Nucleus accumbens (tissue), 56 donors: ENCODE measurements at places on chromosomes 5 and 9.

- no peak for DNase-seq
Measured at GRCh38 chr5:56693220-56693579, 122.1 kb upstream of the MAP3K1 start.

DNA sequence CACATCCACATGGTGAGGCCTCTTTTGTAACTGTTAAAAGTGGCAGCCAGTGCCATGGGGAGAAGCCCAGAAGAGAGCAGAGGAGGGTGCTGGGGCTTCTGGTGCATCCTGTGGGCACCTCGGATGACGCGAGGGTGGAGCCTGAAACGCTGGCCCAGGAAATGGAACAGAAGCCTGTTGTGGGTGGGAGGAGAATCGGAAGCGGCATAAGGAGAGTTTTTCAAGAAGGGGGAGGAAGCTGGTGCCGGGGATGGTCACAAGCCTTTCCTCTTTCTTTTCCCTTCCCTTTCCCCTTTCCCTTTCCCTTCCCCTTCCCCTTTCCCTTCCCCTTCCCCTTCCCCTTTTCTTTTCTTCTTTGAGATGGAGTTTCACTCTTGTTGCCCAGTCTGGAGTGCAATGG is 12.9 kb downstream of the ANKRD33B start:
- DNase-seq: no peak

- no peak for DNase-seq
Measured at GRCh38 chr9:114386886-114387679, 699 bp downstream of the AKNA start.

GRCh38 chr9:109063760-109064159 is 50.5 kb upstream of the CTNNAL1 start:
- no peak for DNase-seq

DNA sequence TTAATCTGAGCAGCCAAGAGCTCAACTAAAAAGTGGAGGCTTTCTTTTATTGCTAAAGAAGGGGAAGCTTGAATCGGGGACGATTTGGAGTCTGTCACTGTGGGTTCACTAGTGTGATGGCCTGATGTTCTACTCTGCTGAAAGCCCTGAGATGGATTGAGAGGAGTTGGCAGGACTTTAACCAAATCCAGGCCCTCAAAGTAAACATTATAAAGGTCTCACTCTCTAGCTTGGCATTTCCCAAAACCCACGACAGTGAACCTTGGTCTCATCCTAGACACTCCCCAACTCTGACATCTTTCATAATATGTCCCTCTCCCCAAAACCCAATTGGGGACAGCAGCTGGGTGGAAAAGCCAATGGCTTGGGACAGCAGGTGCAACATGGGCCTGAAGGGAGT is 32.7 kb downstream of the TMOD1 start:
- DNase-seq: no peak

DNA sequence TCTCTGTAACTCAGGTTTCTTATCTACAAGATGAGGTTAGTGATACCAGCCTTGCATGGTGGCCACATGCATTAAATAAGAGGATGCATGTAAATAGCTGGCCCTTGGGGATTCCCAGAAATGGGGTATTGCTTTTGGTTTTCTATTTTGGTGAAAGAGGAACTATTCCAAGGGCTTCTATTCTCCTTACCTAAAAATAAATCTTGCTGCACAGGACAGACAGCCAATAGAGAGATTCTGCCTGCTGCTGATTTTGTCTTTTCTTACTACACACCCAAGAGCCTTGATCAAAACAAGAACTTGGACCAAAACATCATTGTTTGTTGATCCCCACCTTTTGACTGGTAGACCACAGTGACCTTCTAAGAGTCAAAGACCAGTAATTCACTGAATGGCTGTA is 161.8 kb downstream of the PJA2 start:
- DNase-seq: no peak

GRCh38 chr9:74775396-74775795 is 112.3 kb downstream of the TRPM6 start:
- DNase-seq: no peak

GRCh38 chr5:79183011-79183410 is 52.9 kb upstream of the JMY start:
- no peak for DNase-seq

- no peak for DNase-seq
Measured at GRCh38 chr5:82023644-82024043, 51.8 kb downstream of the ATG10 start.

DNA sequence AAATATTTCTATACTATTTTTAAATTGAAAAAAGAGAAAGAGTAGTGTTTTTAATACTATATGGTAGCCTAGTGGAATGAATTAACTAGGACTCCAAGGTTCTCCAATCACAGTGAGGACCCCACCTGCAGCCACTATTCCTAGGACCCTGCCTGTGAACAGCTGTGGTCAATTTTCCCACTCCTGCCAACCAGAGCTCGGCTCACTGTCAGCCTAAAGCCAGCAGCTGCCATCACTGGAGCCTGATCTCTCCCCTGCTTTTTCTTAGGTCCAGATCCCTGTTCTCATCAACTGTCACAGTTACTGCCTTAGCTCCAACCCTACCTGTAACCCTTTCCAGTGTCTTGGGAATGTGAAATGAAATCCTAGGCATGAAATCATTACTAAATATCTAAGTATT is 25.3 kb downstream of the ARSB start:
- no peak for DNase-seq

GRCh38 chr5:87836696-87837095 is 424.0 kb upstream of the CCNH start:
- no peak for DNase-seq

DNA sequence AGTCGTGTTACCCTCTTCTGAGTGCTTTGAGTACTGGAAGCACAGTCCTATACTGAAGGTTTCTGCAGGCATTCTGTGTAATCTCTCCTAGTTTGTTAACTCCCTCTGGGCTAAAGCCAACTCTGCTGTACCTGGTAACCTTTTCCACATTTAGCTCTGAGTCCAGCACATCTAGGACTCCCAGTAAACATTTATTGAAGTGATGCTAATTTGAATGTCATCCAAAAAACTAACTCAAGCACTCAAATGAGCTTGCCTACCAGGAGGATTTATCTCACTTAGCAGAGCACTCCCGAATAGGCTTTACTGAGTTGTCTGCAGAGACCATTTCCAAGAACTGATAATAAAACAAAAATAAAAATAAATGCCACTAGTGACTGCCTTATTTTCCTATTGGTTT is 79.5 kb upstream of the NFIB start:
- DNase-seq: no peak

GRCh38 chr5:107157809-107158208 is 512.9 kb downstream of the EFNA5 start:
- no peak for DNase-seq

GRCh38 chr9:113599646-113600022 is 136.1 kb downstream of the RGS3 start:
- no peak for DNase-seq

GRCh38 chr9:70405808-70406433 is 8.5 kb downstream of the KLF9 start:
- no peak for DNase-seq

DNA sequence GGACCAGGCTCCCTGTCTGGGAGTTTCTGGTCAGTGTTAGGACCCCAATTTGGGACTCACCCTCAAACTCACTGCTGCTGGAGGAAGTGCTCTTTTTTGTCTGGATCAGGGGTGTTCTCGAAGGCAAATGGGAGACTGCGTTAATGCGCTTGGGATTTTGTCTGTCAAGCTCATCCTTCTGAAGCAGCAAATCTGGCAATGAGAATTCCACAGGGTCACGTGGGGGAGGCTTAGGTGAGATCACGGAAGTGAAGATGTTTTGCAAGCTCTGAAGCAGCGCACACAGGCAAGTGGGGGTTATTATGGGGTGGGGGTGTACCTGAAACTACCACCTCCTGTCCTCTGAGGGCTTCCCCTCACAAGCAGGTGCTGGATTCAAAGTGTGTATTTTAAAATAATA is 10.5 kb upstream of the TEX53 start:
- DNase-seq: no peak

- no peak for DNase-seq
Measured at GRCh38 chr5:109853377-109853776, 163.7 kb downstream of the MAN2A1 start.

GRCh38 chr5:174736331-174736721 is 11.9 kb downstream of the MSX2 start:
- DNase-seq: no peak

DNA sequence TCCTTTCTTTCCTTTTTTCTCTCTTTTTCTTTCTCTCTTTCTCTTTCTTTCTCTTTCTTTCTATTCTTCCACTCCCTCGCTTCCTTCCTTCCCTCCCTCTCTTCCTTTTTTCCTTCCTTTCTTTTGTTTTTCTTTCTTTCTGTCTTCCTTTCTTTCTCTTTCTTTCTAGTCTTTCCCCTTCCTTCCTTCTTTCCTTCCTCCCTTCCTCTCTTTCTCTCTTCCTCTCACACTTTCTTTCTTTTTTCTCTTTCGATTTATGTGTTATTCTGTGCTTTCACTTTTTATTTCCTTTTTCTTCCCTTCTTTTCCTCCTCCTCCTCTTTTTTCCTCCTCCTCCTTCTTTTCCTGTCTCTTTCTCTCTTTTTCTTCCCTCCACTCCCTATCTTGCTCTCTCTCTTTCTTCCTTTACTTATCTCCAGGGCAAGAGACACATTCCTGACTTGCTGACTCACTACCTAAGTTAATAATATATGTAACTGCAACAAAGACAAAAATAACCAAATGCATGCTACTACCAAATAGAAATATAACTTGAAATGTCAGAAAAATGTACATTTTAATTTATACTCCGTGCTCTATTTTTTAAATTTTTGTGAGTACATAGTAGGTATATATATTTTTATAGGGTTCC is 445.5 kb downstream of the GABRG2 start:
- DNase-seq: no peak

DNA sequence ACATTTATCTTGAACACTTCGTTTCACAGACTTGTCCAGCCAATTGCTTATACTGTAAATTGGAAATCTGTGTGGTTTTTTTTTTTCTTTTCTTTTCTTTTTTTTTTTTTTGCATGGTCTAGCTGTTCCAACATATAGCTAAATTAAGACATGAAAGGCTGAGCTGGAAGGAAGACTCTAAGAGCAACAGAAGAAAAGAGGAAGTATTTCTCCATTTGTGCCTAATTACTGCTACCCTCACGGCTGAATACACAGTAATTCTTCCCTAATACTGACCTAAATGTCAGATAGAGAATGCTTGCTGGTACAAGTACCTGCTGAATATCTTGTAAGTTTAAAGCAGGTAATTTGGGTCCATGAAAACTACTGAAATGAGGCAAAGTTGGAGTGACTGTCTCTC is 11.0 kb upstream of the HAPLN1 start:
- DNase-seq: no peak

GRCh38 chr5:135272311-135272805 is 126.7 kb downstream of the MACROH2A1 start:
- DNase-seq: no peak

- no peak for DNase-seq
Measured at GRCh38 chr5:80655231-80655774, 520 bp upstream of the DHFR start.

- DNase-seq: no peak
Measured at GRCh38 chr5:131973089-131973712, 27.7 kb upstream of the MEIKIN start.

DNA sequence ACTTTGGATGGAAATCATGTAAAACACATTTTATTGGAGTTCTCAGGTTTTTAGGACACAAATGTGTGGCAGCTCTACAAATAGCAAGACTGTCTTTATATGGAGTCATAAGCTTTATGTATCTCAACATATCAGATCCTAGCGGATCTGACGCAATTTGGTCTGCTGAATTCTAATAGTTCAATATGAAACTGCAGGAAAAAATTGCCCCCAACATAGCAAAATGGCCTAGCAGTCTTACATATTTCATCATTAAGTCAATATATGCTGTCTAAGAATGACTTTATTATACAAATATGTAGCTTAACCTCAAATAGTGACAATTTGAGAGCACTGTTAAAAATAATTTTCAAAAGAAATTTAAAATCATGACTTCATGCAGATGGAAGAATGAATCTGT is 244.3 kb downstream of the TAF11L14 start:
- DNase-seq: no peak

DNA sequence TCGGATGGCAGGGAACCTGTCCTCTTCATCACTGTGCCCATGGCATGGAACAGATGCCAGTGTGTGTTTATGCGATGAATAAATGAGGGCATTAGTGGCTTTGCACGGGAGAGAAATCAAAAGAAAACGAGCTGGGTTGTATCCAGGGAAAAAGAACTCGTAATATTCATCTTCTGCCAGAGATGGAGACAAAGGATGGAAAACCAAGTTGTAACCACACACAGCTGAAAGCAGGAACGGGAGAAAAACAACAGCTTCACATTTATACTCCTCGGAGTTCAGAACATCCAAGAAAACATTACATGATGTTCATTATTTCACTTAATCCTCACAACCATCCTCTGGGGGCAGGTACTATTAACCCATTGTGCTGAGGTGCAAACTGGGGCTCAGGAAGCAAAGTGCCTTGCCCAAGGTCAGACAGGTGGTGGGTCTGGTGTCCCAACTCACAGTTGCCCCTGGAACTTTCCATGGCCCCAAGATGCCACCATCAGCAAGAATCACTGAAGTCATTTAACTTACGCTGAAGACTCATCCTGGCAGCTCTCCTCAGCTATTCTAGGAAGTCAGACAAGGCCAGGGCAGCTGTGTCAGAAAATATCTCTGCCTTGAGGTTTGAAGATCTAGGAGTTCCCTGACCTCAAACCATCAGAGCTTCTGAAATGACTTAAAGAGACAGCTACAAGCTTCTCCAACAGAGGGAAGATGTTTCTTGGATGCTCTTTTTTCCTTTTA is 250.4 kb downstream of the NSG2 start:
- no peak for DNase-seq

- DNase-seq: no peak
Measured at GRCh38 chr5:91301106-91301846, 81.8 kb downstream of the ARRDC3 start.

DNA sequence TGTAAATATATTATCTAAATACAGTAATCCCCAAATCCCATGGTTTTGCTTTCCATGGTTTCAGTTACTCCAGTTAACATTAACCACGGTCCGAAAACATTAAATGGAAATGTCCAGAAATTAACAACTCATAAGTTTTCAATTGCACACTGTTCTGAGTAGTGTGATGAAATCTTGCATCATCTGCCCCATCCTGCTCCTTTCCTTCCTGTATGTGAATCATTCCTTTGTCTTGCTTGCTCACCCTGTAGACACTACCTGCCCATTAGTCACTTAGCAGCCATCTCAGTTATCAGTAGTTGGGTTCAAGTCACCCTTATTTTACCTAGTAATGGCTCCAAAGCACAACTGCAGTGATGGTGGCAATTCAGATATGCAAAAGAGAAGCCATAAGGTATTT is 1568.5 kb upstream of the WWC1 start:
- DNase-seq: no peak

- DNase-seq: no peak
Measured at GRCh38 chr9:110707419-110707818, 38.8 kb downstream of the MUSK start.

GRCh38 chr9:13817754-13818278 is 496.1 kb downstream of the NFIB start:
- no peak for DNase-seq
